Stimulated activated CD4-positive, alpha-beta T cell treated with anti-CD3 and anti-CD28 coated beads, TNF-alpha, amount 100 ng/mL, for 1 hour (primary cell): ENCODE measurements at places on chromosomes 3 and 15.

GRCh38 chr3:73493543-73494308, 131.0 kb downstream of the PDZRN3 start:
- no peak for DNase-seq

GRCh38 chr3:10505050-10505790, at the start of gene ATP2B2:
TSS of gene ATP2B2 (minus strand) at chr3:10505586. CDS start at chr3:10449543, 56,043 bp downstream.
- no peak for DNase-seq

- DNase-seq, result no peak
These were observed 25.6 kb upstream of the ARL8B start for GRCh38 chr3:5096336-5097008.

GRCh38 chr15:74988007-74988800, 7.2 kb upstream of the SCAMP5 start:
- no peak for DNase-seq

GRCh38 chr3:185207931-185208746, 45.7 kb downstream of the EHHADH start:
- no peak for DNase-seq

GRCh38 chr3:188217726-188218125, 63.8 kb downstream of the LPP start:
- DNase-seq, result no peak

- DNase-seq, result no peak
These were observed at the start of gene LAMB2 for GRCh38 chr3:49132437-49133225. TSS of gene LAMB2 (minus strand) at chr3:49133050. CDS start at chr3:49132867, 183 bp downstream.

GRCh38 chr3:161920196-161920595, 423.6 kb downstream of the OTOL1 start:
- DNase-seq, result no peak

DNA sequence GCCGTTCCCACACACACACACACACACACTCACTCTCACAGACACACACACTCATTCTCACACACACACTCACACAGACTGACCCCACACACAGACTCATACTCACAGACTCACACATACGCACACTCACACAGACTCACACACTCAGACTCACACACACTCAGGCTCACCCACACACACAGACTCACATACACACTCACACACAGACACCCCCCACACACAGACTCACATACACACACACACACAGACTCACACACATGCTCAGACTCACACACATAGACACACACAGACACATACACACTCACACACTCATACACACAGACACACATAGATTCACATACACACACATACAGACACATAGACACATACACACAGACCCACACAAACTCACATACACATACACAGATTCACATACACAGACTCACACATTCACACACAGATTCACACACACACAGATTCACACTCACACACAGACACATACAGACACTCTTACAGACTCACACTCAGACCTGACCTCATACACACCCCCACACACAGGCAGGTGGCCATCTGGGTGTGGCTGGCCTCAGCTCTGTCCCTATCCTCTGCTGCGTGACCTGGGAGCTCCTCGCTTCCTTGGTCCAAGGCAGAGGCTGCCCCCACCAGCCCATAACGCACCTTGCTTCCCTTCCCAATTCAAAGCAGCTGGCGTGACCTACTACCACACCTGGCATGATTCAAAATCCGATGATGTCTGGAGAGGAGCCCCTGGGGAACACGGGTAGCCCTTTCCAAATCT, 1.9 kb downstream of the C3orf22 start:
- no peak for DNase-seq

GRCh38 chr15:65086680-65087111, 10.2 kb downstream of the KBTBD13 start:
- DNase-seq, result no peak

GRCh38 chr3:74500257-74500656, 114.2 kb downstream of the CNTN3 start:
- DNase-seq, result no peak

GRCh38 chr15:39414201-39414600, 166.7 kb upstream of the THBS1 start:
- DNase-seq, result no peak

DNA sequence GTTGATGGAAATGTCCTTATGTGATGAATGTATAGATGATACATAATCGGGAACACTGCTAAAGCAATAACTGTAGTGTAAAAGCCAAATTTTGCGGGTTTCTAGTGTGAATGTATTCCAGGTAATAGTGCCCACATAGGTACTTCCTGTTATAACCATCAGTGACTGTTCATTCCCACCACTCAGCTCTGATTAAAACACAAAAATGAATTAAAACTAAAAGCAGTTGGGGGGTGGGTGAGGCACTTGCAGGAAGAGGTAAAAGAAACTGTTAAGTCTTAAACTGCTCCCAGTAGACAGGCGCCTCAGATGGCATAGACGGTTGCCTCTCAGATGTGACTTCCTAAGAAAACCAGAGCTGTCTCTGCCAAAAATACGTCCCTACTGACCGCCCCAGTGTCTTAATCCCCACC, 893 bp upstream of the MTHFS start:
- no peak for DNase-seq

- no peak for DNase-seq
These were observed 617.9 kb downstream of the NTRK3 start for GRCh38 chr15:87638554-87639083.

DNA sequence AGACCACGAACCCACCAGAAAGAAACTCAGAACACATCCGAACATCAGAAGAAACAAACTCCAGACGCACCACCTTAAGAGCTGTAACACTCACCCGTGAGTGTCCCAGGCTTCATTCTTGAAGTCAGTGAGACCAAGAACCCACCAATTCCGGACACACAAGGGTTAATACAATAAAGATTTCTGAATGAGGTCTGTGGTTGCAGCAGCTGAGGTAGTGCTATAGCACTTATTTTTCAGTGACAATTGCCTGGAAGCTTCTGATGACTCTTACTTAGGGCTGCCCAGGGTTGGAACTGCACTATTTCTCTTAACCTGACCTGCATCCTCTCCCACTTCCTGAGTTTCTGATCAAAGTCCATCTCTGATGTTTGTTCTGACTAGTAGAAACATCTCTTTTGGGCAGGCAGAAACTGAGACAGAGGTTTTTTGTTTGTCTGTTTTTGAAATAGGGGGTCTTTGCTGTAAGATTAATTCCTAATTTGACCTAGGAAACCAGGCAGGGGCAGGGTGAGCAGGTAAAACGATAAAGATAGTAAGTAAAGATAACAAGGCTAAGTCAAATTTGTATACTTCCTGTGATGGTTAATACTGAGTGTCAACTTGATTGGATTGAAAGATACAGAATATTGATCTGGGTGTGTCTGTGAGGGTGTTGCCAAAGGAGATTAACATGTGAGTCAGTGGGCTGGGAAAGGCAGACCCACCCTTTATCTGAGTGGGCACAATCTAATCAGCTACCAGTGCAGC, 169.1 kb downstream of the GAP43 start:
- DNase-seq, result no peak

DNA sequence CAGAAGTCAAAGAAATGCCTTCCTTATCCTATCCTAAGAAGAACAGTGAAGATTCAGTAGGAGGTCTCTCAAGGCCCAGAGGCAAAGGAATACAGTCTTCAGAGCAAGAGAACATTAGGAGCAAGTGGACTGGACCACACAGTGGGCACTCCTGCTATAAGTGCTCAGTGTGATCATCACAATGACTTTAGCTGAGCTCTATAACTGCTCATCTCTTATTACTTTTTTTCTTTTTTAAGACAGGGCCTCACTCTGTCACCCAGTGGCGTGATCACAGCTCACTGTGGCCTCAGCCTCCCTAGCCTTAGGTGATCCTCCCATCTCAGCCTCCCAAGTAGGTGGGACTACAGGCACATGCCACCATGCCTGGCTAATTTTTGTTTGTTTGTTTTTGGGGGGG, 48.1 kb downstream of the COL8A1 start:
- DNase-seq, result no peak
